Effector CD4-positive, alpha-beta T cell (primary cell): ENCODE measurements at places on chromosomes 3 and 15.

GRCh38 chr3:99505646-99506269, 132.6 kb upstream of the COL8A1 start:
- no peak for DNase-seq

GRCh38 chr3:151467069-151467468, 6.2 kb upstream of the IGSF10 start:
- no peak for DNase-seq

DNA sequence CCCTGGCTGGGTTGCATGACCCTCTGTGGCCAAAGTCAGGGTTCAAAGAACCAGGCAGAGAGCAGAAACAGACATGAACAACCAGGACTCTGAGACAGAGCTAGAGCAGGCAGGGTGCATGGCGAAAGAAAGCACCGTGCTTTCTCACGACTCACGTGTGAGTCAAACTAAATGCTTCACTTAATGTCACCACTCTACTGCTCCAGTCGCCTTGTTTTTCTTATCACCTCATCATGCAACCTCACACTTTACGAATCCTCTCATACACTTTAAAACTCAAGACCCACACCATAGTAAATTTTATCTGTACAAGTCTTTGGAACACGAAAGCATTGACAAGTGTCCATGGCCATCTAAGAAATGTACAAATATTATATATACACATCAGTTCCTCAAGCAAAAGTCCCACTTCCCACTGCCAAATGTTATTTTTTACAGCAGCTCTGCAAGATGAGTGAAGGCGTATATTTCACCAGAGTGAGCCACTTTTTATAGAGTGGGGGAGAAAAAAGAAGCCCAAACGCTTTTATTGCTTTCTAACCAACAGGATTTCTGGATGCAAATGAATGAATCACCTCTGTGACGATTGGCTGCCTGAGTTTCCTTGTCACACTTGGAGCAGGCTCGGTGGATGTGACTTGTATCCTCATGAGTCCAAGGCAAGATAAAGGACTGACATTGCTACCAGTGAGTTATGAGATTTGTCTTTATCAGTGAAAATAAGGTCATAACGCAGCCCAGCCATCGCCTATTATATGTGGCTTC, 16.0 kb upstream of the MEGF11 start:
- no peak for DNase-seq

- DNase-seq = peak; percentile 56
Observed at GRCh38 chr3:128969993-128970739, 23.7 kb downstream of the CFAP92 start.

- no peak for DNase-seq
Observed at GRCh38 chr3:168094877-168095610, 680 bp downstream of the GOLIM4 start.

- DNase-seq = no peak
Observed at GRCh38 chr3:194931865-194932264, 246.2 kb downstream of the FAM43A start.

- no peak for DNase-seq
Observed at GRCh38 chr15:96720656-96721055, 390.2 kb downstream of the NR2F2 start.

- no peak for DNase-seq
Observed at GRCh38 chr3:156160647-156161046, 40.3 kb downstream of the KCNAB1 start.

DNA sequence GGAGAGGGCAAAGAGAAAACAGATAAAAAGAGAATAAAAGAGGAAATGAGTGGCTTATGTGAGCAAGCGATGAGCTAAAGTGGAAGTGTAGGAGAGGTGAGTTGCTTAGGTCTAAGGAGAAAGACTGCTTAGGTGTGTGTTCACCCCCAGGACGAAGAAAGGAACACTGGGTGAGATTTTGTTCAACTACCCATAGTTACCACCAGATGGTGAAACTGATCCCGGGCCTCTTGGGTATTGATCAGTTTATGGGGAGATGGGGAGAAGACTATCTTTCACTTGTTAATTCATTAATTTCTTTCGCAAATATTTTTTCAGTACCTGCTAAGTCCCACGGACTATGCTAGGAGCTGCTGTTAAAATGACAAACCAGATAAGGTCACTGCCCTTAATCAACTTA, 33.9 kb downstream of the GAP43 start:
- no peak for DNase-seq

- no peak for DNase-seq
Observed at GRCh38 chr15:101329309-101329863, 34.3 kb upstream of the SNRPA1 start.

DNA sequence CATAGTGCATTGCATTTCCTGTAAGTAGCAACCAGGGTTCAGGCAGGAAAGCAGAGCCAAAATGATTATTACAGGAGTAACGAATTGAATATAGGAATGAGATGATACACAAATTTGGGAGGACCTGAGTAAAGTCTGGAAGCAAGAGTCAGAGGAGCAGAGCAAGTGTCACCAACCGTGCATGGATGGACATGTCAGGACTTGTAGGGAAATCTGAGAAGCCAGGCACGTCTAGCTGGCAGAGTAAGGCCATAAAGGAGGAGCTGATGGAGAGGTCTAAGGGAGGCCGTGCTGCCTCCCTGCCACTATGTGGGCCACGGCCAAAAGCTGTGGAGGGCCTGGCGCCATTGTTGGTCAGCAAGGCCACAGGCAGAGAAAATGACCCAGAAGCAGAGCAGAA, 22.4 kb downstream of the GJD2 start:
- no peak for DNase-seq

- no peak for DNase-seq
Observed at GRCh38 chr3:55000546-55000945, 72.7 kb upstream of the LRTM1 start.

- no peak for DNase-seq
Observed at GRCh38 chr15:89675606-89676005, 3.6 kb downstream of the PLIN1 start.

DNA sequence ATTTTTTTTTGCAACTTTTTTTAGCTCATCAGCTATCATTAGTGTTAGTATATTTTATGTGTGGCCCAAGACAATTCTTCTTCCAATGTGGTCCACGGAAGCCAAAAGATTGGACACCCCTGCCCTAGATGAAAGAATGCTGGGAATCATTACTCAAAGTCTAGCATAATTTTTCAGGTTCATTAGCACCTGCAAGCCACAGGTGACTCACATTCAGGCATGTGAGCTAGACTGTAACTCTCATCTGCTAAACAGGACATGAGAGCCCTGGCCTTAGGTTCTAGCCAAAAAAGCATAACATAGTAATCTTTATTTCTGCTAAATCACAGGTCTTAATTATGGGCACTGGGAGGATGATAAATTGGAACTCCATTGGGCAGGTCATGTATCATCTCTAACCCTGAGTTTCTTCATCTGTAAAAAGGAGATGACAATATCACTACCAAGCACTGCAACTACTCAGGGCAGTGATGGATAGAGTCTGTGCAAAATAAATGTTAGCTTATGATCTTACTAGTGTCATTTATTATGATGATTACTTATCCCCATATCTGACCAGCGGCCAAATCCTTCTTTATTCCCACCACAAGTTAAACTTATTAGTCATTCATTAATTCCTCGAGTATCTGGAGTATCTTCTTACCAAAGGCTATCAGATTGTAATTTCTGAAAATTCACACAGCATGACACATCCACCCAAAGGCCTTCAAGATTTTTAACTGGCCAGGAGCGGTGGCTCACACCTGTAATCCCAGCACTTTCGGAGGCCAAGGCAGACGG, 125.0 kb downstream of the PLD1 start:
- no peak for DNase-seq

DNA sequence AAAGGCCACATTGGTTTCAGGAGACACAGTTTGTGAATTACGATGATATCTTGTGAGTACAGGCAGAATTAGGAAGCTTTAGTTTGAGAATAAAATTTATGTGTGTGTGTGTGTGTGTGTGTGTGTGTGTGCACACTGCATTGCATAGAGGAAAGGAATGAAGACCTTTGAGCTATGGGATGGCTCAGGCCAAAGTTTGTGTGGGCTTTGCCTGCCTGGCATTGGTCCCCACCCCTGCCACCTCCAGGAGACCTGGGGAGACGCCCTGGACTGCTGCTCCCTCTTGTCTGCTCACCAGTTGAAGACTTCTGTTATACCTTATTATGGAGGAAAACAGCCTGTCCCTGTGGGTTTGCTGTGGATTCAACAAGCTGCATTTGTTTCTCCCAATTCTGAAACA, 37.2 kb downstream of the TIGIT start:
- no peak for DNase-seq

- DNase-seq = no peak
Observed at GRCh38 chr3:127587876-127588275, 2.7 kb downstream of the TPRA1 start.

DNA sequence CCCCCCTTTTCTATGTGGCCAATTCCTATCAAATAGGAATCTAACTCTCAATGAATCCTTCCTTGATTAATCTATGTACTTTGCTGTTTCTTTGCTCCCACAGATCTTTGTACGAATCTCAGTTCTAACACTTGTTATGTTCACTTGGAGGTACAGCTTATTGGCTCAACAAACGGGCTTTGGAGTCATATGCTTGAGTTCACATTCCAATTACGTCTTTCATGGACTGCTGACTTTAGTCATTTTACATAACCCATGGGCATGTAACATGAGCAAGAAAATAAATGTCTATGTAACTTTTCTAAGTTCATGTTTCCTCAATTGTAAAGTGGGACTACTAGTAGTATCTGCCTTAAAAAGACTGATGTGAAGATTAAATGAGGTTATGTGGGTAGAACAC, 123.2 kb upstream of the TBC1D5 start:
- no peak for DNase-seq

- DNase-seq = no peak
Observed at GRCh38 chr3:17507480-17507879, 235.0 kb downstream of the TBC1D5 start.

- no peak for DNase-seq
Observed at GRCh38 chr15:71414853-71415252, 299.6 kb downstream of the THSD4 start.

DNA sequence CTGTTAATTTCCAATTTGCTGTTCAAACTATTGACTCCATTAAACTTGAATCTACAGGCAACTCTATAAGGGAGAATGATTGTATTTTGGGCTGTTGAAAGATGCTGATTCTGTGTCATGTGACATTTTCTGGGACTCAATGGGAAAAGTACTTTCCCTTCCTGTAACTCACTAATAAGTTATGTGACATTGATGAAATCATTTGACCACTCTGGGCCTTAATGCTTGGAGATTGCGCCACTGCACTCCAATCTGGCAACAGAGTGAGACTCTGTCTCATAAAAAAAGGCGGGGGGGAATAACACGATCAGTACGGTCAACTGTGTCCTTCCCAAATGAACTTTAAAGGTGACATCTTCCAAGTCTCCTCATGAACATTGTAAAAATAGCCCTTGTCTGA, 215.2 kb upstream of the SGO1 start:
- no peak for DNase-seq

GRCh38 chr15:46894644-46895043, 822.7 kb upstream of the SEMA6D start:
- no peak for DNase-seq

DNA sequence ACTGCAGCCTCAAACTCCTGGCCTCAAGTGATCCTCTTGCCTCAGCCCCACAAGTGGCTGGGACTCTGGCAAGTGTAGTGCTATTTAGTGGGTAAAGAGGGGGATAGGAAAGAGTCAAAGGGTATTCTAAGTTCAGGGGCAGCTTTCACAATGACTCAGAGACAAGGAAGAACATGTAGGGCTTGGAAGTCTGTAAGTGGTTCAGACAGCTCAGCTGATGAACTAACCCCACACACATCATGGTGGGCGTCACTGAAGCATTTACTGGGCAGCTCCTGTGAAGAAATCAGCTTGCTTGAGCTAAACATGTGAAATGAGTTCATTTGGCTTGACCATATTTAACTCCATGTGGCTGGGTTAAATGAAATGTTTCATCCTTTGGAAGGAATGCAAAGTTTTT, 34.6 kb upstream of the THSD4 start:
- no peak for DNase-seq

GRCh38 chr3:94525043-94525442, 462.2 kb downstream of the NSUN3 start:
- DNase-seq = no peak

GRCh38 chr3:13492048-13492447, 11.9 kb downstream of the HDAC11 start:
- DNase-seq = no peak

DNA sequence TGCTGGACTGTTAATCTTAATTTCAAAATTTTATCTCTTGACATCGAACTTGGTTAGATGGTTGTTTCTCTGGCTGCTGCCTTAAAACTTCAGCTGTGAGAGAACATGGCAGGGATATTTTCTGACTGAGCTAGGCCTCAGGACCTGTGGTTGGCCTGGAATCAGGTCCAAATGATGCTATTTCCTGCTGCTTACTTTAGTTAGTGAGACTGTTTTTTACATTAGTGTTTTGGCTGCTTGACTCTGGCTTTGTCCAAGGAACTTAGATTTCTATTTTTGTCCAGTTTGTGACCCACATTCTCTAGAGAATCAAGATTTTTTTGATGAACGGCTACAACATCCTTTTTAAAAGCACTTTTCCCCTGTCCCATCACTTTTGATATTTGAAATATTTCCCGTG, 497.9 kb upstream of the SGO1 start:
- no peak for DNase-seq

DNA sequence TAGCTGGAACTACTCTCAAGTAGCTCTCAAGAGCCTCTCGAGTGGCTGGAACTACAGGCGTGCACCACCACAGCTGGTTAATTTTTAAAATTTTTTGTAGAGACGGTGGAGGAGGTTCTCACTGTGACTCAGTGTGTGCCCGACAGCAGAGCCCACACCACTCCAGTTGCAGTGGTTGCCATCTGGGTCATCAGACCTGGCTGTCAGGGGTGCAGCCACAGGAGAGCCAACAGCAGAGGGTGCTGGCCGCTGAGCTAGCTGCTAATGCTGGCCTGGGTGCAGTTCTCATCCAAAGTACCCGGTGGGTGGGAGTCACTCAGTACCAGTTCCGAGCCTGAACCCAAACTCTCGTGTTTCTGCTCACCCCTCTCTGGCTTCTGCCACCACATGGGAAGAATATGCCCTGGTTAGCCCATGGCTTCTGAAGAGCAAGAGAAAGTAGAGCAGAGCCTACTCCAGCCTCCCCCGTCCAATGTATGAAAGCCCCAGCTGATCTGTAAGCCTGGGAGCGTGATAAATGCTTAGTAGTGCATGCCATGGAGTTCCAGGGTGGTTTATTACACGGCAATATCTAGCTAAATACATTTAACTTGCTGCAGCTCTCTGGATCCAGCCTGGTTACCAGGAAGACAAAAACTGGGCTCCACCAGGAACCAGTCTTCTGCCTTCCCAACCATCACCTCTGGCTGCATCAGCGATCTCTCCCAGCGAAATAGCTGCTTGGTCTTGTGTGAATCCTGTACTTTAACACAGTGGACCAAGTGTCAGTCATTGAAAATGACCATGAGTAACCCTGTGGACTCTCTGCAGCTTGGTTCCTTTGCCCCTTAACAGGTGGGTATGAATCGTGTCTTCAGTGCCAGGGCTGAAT, 17.1 kb downstream of the UMPS start:
- DNase-seq = no peak
